ENCODE measurements at places on chromosomes 12 and 14.

GRCh38 chr14:63436286-63437098 is 106.7 kb downstream of the PPP2R5E start:
- no peak for DNase-seq

DNA sequence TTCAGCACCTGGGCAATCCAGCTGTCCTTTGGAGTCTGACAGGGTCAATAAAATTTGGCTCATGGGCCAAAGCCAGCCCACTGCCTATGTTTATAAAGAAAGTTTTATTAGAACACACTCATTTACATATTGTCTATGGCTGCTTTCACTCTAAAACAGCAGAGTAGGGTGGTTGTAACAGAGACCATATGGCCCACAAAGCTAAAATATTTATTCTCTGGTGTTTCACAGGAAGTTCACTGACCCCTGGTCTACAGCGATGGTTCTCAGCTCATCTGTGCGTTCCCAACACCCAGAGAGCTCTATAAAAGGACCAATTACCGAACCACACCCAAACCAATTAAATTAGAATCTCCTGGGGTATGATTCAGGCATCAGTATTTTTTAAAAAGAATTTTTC is 37.7 kb upstream of the RTRAF start:
- DNase-seq = no peak

GRCh38 chr14:81765651-81766275 is 232.1 kb upstream of the SEL1L start:
- no peak for DNase-seq

DNA sequence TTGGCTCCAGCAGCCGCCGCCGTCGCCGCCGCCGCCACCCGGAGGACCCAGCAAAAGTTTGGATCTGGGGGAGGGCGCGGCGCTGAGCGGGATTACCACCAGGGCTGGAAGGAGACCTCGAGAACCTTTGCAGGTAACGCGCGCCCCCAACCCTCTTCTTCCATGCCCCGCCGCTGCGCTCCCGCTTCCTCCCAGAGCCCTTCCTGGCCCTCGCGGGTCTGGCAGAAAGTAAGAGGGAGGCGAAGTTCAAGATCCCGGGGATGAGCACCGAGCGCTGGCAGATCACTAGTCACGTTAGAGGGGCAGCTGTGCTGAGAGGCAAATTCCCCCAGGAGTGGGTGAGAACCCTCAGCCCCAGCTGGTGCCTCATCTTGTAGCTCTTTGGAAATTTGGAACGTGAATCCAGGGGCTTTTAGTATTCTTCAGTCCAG is 3.9 kb downstream of the FLRT2 start:
- DNase-seq = no peak

DNA sequence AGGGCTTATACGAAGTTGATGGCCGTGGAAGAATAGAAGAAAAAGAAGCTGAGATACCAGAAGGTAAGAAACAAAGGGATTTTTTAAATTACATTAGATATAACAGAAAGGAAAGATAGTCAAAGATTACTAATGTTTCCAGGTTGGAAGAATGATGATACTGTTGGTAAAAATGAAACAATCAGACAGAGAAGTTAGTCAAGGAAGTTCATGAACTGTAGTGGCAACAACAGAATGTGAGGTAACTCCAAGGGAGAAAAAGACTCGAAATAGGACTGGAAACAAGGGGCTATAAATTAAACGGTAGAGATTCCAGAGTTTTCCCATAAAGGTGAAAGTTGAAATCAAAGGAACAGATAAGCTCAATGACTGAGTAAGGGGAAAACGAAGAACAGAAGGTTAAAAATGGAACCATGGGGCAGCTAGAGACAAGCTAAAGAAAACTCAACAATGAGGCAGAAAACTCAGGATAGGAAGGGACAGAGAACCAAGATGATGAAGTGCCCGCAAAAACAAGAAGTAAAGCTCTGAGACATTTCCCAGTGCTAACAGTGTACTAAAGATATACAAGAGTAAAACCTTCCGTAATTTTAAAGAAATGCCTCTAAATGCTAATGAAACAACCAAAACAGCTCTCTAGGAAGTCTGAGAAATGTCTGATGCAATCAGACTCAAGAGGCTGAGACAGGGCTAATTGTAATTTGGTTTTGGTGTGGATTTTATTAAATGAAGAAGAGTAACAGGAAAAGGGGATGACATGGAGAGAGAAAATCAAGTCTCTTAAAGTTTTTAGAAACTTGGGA is 70.0 kb downstream of the PPP2R5E start:
- DNase-seq = no peak

GRCh38 chr12:94988471-94988870 is 15.0 kb downstream of the NDUFA12 start:
- DNase-seq = no peak

DNA sequence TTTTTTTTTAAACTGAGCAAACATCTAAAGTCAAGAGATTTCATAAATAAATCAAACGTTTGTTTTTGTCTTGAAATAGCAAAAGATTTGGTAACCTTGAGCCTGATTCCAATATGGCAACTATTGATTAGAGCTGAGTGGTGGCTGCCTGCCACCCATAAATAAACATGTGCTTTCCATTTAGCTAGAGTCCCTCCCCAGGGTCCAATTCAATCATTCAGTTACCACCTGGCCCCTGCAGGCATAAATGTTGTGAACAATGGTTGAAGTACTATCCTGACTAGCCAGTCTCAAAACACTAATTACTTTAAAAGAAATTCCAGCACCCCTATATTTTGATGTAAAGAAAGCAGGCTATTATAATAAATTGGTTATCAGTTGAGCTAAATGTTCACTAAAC is 129.7 kb upstream of the GRIP1 start:
- no peak for DNase-seq

DNA sequence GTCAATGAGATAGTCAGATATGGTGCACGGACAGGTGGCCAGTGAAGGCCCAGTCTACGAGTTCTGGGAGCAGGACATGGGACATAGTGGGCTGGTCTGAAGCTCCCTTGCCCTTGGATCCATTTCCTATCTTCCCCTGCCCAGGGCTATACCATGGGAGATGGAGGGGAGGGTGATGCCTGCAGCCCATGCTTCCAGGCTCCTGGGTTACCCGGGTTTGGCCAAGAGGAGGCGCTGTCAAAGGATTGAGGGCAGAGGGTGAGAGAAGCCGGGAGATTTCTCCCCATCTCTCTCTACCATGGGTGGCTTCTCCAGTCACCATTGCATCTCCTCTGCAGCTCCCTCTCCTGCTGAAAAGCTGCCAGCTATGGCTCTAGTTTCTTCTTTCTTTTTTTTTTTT is 52.8 kb upstream of the LHX5 start:
- no peak for DNase-seq

GRCh38 chr12:77060883-77061240 is 4.5 kb downstream of the E2F7 start:
- no peak for DNase-seq

DNA sequence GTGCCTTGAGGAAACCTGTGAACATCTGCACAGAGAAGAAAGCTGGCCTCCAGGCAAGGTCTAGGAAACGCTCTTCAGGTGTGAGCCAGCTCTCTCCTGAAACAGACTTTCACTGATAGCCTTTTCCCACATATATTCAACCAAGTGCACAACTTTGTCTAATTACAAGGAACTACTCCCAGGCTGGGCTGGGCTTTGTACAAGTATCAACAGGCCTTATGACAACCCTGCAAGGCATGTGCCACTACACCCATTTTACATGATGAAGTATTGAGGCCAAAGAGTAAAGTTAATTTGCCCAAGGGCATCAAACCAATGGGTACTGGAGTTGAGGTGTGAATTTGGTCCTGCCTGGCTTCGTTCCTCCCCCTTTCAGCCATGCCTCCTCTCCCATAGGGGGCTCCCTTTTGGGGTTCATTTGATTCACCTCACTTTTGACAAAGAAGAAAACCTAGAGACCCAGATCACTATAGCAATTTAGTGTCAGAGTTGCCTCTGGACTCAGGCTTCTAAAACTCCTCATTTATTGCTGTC is 2.1 kb downstream of the CSRP2 start:
- no peak for DNase-seq

- no peak for DNase-seq
Measured at GRCh38 chr14:64912261-64912660, 2.0 kb upstream of the CHURC1 start.

GRCh38 chr12:123091230-123092150 is 59.4 kb downstream of the PITPNM2 start:
- DNase-seq = no peak

DNA sequence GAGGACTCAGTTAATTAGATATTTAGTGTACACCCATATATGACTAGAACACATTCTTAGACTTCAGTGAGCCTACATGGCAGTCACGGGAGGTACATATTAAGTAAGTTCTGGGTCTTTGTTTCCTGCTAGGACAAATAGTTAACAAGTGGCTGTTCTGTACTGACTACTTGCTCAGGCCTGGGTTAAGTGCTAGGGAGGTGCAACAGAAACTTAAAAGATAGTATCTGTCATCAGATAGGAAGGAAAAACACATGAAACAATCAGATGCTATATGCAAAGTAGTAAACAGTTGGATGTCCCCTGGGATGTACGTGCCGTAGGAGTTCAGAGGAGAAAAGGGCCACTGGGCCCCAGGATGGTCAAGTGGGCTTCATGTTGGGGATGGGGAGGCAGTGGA is 59.5 kb downstream of the SLC4A8 start:
- no peak for DNase-seq

DNA sequence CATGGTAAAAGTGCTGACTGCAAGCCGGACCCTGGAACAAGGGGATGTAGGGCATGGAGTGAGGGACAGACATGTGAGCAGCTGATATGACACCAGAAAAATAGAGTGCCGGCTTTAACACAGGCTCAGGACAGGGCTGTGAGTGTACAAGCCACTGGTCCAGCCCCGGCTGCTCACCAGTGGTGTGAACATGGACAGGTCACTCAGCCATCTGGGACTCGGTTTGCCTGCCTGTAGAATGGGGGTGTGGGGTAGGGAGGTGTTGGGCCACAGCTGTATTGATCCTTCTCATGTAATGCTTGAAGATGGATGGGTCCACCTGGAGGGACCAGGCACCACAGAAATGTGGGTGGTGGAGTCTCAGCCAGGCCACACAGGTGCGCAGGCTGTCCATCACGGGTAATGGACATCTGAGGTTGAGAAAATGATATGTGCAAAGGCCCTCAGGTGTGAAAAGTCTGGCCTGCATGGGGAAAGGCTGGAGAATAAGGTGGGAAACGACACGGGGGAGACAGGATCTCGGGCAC is 10.6 kb upstream of the KRT74 start:
- DNase-seq = no peak

- no peak for DNase-seq
Measured at GRCh38 chr14:75133597-75133996, 6.7 kb upstream of the NEK9 start.

DNA sequence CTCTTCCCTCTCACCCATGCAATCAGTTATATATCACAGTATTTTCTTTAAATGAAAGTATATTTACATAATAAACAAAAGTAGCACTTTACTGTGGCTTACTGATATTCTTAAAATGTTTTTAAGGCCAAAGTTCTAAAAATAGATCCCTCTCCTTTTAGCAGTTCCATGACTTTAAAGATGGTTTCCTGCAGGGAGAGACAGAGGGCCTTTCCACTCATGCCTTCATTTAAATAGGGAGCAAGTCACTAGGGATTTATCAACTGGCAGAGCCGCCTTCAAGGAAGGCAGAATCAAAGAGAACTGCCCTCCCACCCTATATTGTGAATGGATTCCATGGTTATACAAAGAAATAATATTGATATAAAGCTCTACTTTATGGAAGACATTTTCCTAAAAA is 55.5 kb downstream of the DUSP16 start:
- no peak for DNase-seq

DNA sequence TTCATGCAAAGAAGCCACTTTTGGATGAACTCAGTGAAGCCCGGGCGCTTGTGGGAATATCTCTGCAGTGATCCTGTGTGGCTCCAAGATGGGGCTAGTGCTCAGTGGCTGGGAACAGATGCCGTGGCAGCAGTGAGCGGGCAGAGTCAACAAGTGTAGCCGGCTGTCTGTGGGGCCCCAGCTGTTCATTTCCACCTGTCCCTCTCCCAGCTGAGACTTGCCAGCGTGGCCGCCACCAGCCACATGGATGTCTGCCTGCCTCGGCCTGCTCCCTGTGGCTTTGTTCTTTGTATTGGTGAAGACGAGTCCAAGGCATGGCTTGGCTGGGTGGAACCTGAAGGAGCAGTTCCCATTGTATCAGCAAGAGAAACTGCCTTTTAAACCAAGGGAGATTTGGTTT is 77.3 kb downstream of the NOS1 start:
- DNase-seq = no peak

GRCh38 chr14:72774894-72775620 is 118.8 kb downstream of the DPF3 start:
- no peak for DNase-seq

GRCh38 chr12:32272465-32272864 is 126.9 kb upstream of the FGD4 start:
- DNase-seq = no peak

GRCh38 chr12:48119834-48120195 is 651 bp downstream of the PFKM start:
- no peak for DNase-seq

DNA sequence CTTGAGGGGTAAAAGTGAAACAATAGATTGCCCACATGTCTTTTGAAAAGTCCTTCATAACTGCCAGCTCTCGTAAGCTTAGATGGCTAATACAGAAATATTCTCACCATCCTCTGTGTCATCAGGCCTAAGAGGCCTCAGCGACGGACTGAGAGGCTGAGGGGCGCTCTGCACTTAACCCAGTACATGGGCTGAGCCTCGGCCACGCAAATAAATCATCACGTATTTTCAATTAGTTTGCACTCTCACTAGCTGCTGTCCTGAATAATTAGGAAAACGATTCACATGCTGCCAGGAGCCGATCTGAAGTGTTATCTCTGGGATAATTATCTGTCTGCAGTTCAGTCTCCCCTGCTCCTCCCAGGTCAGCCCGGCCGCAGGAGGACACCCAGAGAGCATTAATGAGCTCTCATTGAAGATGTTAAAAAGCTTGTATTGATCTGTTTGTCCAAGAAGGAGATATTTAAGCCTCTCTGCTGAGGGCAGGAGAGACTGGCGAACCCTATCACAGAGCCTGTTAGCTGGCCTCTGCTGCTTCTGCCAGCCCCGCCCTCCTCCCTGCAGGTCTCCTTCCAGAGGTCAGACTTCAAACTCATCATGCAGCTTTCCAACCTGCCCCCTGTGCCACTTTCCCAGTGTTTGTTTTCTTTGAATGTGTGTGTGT is 1051.3 kb downstream of the VRK1 start:
- no peak for DNase-seq

DNA sequence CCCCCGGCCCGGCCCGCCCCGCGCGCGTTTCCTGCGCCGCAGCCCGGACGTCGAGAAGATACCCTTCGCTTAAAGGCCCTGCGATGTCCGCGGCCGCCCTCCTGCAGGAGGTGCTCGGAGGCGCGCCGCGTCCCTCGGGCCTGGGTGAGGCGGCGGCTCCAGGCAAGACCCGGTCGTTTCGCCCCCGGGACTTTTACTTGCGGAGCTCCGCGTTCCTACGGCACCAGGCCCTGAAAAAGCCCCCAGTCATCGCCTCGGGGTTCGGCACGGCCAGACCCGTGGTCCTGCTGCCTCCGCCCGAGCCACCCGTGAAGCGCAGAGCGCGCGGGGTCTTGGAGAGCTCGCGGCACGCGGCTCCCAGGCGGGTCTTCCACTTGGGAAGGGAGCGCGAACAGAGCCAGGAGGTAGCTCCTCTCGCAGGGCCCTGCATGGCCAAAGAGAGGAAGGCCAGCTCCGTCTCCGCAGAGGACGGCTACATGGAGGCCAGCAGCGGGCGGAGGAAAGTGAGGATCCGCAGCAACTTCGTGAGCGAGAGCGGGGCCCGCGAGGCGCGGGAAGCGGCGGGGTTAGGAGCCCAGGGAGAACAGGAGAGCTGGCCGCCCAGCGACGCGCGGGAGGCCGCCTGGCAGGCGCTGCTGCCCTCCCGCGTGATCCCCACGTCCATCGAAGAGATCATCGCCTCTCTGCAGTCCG is 26.9 kb downstream of the TTC6 start:
- no peak for DNase-seq

- DNase-seq = no peak
Measured at GRCh38 chr12:29782871-29783772, 620 bp downstream of the TMTC1 start.

Data from ACHN (cell line).